Forelimb muscle (tissue), 1 donor: ENCODE measurements at places on chromosomes 11 and 22.

GRCh38 chr11:43676933-43677332 lies 3.6 kb upstream of the HSD17B12 start:
- no peak for DNase-seq

- no peak for DNase-seq
Observed at GRCh38 chr11:81897639-81898038, 836.0 kb downstream of the FAM181B start.

GRCh38 chr11:7927635-7928034 lies 3.4 kb downstream of the OR10A6 start:
- no peak for DNase-seq

GRCh38 chr11:115931548-115932083 lies 427.4 kb upstream of the CADM1 start:
- no peak for DNase-seq

DNA sequence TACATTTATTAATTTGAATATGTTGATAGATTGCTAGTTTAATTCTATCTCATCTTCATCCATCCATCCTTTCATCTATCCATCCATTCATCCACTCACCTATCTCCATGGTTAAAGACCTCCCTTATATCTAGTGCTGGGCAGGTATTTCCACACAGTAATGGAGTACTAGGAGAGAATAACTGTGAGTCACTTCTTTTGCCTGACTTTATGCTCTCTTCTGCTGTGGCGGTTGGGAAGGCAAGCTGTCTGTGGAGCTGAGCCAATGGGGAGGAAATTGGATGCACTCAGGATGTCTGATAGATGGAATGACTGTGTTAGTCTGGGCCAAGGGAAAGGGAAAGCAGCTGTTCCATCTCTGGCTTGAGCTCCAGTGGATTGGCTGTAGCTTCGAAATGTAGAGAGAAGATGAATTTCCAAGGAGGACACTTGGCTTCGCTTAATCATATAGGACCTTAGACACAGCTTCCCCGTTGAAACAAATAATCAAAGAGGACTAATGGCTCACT lies 60.3 kb downstream of the NELL1 start:
- DNase-seq: peak; percentile 63

GRCh38 chr11:9104580-9104979 lies 13.2 kb upstream of the SCUBE2 start:
- no peak for DNase-seq

- no peak for DNase-seq
Observed at GRCh38 chr11:3357302-3357701, 21.6 kb downstream of the ZNF195 start.

- DNase-seq: no peak
Observed at GRCh38 chr11:69106031-69106811, 49.5 kb upstream of the SMIM38 start.

GRCh38 chr22:22789233-22789921 lies 98.2 kb upstream of the IGLL5 start:
- no peak for DNase-seq
